ENCODE measurements at places on chromosomes 7 and 10.

- no peak for DNase-seq
- peaks cover 7% of the 10 kb centered on the region for H3K4me1 ChIP-seq
- H3K27ac ChIP-seq: no peak overlapping the region
- H3K27me3 ChIP-seq: no peaks in the 10 kb centered on the region
- no peaks in the 10 kb centered on the region for H3K36me3 ChIP-seq
- no peak overlapping the region for H3K4me3 ChIP-seq
Measured at GRCh38 chr7:106770191-106770590, 94.9 kb upstream of the PIK3CG start.

- H3K4me3 ChIP-seq: no peak overlapping the region
- peak overlapping the region; percentile 86 for H3K27ac ChIP-seq
- peaks cover 5% of the 10 kb centered on the region for H3K4me1 ChIP-seq
- peaks cover 7% of the 10 kb centered on the region for H3K27me3 ChIP-seq
Measured at GRCh38 chr7:44307301-44307900, 18.0 kb downstream of the CAMK2B start.

DNA sequence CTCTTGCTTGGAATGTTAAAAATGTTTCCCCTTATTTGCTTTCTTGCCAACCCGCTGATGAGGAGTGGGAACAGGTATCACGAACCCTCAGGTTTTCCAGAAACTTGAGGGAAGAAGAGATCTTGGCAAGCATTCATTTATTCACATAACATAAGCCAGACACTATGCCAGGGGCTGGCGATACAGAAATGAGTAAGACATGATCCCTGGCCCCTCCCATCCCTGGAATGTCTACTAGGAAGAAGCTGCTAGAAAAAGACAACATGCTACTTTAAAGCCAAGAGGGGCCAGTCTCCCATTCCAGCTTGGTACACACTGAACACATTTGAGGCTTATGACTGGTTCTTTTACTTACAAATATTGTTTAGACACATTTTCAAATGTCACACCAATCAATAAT, 26.4 kb downstream of the SLC35B4 start:
- H3K4me3 ChIP-seq: no peak overlapping the region
- H3K4me1 ChIP-seq: no peaks in the 10 kb centered on the region
- H3K36me3 ChIP-seq: no peaks in the 10 kb centered on the region
- H3K27me3 ChIP-seq: no peaks in the 10 kb centered on the region
- no peak overlapping the region for H3K27ac ChIP-seq

DNA sequence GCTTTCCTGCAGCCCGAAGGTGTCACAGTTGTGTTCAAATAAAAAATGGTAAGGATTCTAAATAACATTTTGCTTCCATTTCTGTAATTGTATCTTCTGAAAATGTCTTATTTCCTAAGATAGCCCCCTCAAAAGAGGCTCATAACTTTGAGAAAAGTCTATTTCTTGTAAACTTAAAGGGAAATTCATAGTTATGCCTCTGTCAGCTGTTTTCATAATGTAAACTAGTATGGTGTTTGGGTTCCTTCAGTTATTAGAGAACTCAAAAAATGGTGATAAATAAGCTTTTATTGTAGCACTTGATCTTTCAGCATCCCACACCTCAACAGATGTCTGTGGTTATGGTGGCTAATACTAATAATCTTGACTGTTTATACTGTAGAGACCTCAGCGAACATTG, 57.1 kb downstream of the KLHDC10 start:
- H3K27me3 ChIP-seq: no peaks in the 10 kb centered on the region
- no peak for DNase-seq
- no peak overlapping the region for H3K4me3 ChIP-seq

- peaks cover 15% of the 10 kb centered on the region for H3K4me1 ChIP-seq
- no peaks in the 10 kb centered on the region for H3K36me3 ChIP-seq
- H3K27me3 ChIP-seq: no peaks in the 10 kb centered on the region
- no peak overlapping the region for H3K4me3 ChIP-seq
- no peak for DNase-seq
Measured at GRCh38 chr10:71255808-71256660, 43.7 kb downstream of the UNC5B start.

GRCh38 chr7:3859431-3859830, 558.4 kb downstream of the SDK1 start:
- H3K4me3 ChIP-seq: no peak overlapping the region
- H3K4me1 ChIP-seq: peaks cover 13% of the 10 kb centered on the region
- no peaks in the 10 kb centered on the region for H3K36me3 ChIP-seq
- no peaks in the 10 kb centered on the region for H3K27me3 ChIP-seq
- no peak for DNase-seq
- H3K27ac ChIP-seq: no peak overlapping the region

DNA sequence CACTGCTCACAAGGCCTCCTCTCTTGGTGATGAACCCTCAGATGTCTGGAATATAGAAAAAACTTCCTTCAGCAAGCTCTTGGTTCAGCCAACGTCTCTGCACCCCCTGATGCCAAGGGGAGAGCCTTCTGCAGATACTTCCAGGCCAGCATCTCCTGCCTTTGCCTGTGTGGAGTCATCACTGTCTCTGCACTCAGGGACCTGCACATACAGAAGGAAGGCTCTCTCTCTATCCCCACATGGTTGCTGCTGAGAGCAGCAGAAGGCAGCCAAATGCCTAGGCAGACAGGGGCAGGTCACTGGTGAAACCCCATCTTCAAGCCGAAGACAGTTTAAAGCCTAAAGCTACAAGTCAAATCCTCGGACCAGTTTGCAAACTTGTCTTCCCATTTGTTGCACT, 137.6 kb downstream of the WDR11 start:
- no peak overlapping the region for H3K4me3 ChIP-seq
- H3K27me3 ChIP-seq: no peaks in the 10 kb centered on the region
- no peak overlapping the region for H3K27ac ChIP-seq
- H3K4me1 ChIP-seq: no peaks in the 10 kb centered on the region
- DNase-seq: no peak

DNA sequence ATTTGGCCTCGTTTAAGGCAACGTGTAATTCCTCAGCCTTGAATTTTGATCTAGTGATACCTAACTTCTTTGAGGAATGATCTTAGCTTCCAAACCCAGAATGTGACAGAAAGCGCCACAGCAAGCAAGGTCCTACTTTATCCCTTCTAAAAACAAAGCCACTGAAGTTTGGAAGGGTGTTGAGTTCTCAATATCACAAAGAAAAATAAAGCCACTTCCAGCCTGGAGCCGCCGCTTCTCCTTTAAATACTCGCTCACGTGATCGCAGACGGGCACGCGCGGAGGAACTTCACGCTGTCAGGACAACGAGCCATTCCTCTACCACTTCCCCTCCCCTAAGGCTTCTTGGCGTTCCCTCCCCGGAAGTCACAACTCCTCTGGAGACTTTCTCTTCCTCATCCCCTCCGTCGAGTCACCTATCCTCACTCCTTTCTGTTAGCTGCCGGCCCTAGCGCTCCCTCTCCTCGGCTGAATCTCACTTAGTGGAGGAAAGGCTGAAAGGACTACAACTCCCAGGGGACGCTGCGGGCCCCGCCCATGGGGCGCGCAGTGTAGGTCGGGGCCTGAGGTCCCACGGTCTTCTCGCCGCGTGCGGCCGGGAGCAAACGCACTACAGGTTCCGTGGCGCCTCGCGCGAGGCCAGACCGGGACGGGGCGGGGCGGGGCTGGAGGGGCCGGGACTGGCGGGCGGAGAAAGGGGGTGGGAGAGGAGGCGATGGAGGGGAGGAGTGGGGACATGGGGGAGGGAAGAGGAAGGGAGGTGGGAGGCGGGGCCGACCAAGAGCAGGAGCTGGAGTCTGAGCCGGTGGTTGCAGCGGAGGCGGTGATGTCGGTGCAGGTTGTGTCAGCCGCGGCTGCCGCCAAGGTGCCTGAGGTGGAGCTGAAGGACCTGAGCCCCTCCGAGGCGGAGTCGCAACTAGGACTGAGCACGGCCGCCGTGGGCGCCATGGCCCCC, at the start of gene AHCYL2:
Gene AHCYL2, plus strand, starts transcription at position 780 of the 955 bp plus-strand sequence.
- peak; percentile 92 for DNase-seq
- no peaks in the 10 kb centered on the region for H3K27me3 ChIP-seq
- H3K4me3 ChIP-seq: peak within 1 kb of the TSS; percentile 61
- peak within 1 kb of the TSS; percentile 99 for H3K27ac ChIP-seq

DNA sequence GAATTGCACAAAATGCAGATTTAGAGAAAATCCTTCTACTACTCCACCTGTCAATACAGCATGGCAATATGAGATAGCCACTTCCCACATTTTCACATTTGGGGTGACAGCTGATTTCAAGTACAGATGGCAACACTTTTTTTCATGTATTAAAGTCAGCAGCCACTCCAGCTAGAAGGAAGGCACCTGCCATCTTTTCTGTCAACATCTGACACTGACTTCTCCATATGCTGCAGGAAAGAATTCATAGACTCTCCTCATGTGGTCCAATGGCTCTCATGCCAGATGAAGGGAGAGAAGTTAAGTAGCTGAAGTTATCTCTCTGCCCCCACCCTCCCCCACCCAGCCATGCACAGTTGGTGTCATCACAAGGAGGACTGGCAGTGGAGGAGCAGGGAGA, 912.0 kb downstream of the SORCS1 start:
- H3K27ac ChIP-seq: no peak overlapping the region
- no peak overlapping the region for H3K4me3 ChIP-seq
- H3K36me3 ChIP-seq: no peaks in the 10 kb centered on the region
- H3K27me3 ChIP-seq: no peaks in the 10 kb centered on the region
- H3K4me1 ChIP-seq: no peaks in the 10 kb centered on the region
- no peak for DNase-seq

DNA sequence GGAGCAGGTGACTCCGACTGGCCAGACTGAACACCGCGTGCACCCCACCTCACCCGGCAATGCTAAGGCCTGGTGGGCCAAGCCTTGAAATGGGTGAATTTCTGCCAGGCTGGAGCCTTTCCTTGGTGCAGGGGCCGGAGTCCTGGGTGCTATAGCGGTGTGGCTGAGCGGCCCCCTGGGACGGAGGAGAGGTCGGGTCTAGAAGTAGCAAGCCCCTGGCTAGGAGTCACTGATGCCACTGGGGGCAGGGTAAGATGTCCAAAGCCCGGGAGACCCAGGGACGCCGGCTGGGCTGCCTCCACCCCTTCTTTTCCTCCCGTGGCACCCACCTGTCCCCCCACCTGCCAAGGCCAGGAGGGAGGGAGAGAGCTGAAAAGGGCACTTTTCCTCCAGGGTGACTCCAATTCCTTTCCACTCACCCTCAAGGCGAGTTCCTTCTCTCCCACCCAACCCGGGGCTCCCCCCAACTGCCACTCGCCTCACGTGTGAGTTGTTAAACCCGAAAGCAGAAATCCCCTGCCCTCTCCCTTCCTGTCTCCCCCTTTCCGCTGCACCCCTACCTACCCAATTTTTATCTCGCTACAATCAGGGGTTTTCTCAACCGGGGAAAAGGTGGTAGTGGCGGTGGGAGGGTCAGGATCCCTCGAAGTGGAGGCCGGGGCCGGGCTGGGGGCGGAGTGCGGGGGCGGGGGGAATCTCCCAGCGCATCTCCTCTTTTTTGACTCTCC, 6.0 kb upstream of the GATA3 start:
- no peaks in the 10 kb centered on the region for H3K36me3 ChIP-seq
- H3K4me3 ChIP-seq: no peak overlapping the region
- no peak for DNase-seq
- H3K27ac ChIP-seq: no peak overlapping the region
- peaks cover 4% of the 10 kb centered on the region for H3K27me3 ChIP-seq

DNA sequence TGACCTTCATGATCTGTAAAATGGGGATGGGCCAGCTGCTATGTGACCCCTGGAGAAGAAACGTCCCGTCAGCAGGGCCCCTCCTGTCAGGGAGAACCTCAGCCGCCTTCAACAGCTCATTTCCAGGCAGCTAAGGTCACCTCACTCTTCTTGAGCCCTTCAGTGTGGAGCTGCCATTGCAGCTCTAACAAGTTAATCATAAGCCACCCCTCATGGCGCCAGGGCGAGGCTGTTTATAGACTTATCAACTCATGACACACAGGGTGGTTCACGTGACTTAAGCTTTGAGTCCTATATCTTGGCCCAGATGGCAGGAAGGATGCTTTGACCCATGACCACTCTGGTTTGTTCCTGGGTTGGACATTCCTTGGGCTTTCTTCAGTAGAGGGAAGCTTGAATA, 315.1 kb downstream of the TNS3 start:
- no peaks in the 10 kb centered on the region for H3K36me3 ChIP-seq
- H3K27me3 ChIP-seq: no peaks in the 10 kb centered on the region
- no peak for DNase-seq
- H3K4me3 ChIP-seq: no peak overlapping the region
- H3K27ac ChIP-seq: peak overlapping the region; percentile 84

DNA sequence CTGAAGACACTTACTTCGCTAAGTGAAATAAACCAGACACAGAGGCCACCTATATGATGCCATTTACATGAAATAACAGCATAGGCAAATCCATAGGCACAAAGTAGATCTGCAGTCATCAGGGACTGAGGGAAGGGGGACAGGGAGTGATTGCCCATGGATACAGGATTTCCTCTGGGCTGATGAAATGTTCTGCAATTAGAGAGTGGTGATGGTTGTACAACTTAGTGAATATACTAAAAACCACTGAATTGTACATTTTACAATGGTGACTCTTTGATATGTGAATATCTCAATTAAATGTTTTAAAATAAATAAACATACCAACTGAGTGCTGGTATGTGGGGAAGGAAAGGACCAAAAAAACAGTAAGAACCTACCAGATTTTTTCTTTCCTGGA, 20.4 kb downstream of the PPA1 start:
- H3K4me1 ChIP-seq: no peaks in the 10 kb centered on the region
- H3K4me3 ChIP-seq: no peak overlapping the region
- DNase-seq: no peak
- H3K36me3 ChIP-seq: peaks cover 96% of the 10 kb centered on the region
- H3K27ac ChIP-seq: no peak overlapping the region
- H3K27me3 ChIP-seq: no peaks in the 10 kb centered on the region

DNA sequence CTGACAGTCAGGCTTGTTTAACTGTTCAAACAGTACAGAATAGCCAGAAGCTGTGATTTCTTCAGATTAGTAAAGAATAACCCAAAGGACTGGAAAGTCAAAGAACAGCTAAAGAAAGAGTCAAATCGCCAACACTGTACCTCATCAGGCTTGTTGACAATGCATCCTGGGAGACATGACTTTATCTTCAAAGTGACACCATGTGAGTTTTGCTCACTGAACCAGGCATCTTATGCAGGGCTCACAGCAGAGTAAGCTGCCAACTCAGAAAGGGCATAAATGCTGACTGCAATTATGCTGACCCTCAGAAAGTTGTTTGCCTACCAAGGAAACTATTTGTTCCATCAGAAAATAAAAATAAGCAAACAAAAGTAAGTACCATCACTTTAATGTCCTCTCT, 96.4 kb downstream of the MAGI2 start:
- H3K4me3 ChIP-seq: no peak overlapping the region
- H3K4me1 ChIP-seq: no peaks in the 10 kb centered on the region
- no peak overlapping the region for H3K27ac ChIP-seq

All from tibial nerve (tissue), 4 donors.